ENCODE measurements at places on chromosomes 11 and 22.
A peak's percentile ranks its signal among the peaks of the same experiment; 100 is the strongest.

- no peak for DNase-seq
Observed at GRCh38 chr22:17753401-17753989, 20.8 kb downstream of the BID start.

GRCh38 chr22:36022162-36022561 is 6.5 kb downstream of the RBFOX2 start:
- no peak for DNase-seq

- DNase-seq = no peak
Observed at GRCh38 chr22:37054056-37054395, 2.5 kb downstream of the KCTD17 start.

- DNase-seq = no peak
Observed at GRCh38 chr22:33022231-33022630, 36.0 kb downstream of the SYN3 start.

- no peak for DNase-seq
Observed at GRCh38 chr11:128573638-128574037, 13.7 kb downstream of the ETS1 start.

DNA sequence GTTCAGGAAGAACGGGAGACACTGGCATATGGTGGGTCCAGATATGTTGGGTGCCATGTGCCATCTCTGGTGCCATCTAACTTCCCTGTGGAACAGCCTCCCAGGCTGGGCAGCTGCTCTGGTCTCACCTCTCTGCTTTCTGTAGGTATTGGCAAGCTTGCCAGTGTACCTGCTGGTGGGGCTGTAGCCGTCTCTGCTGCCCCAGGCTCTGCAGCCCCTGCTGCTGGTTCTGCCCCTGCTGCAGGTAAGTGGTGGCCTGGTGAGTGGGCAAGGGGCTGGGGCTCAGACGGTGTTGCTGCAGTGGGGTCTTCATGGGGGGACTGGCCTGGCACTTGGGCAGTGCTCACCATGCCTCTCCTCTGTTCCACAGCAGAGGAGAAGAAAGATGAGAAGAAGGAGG is 2.6 kb downstream of the RPLP2 start:
- no peak for DNase-seq

GRCh38 chr22:50473855-50474671 is 772 bp downstream of the SBF1 start:
- DNase-seq = no peak

DNA sequence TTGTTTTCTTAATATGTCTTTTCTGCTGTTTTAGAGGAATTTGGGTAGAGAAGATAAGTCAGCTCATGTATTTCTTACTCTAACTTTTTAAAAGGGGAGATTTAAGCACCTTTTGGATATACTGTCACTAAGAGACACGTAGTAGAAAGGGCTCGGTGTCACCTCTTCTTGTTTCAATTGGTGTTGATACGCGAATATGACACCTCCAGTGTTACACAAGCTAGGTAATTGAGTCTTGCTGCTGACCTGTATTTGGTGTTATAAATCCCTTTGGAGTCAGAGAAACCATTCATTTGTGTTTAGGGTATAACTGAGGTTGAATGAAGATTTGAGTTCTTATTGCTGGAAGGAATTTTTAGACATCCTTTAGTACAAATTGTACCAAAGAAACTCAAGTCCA is 25.6 kb downstream of the FAR1 start:
- no peak for DNase-seq

DNA sequence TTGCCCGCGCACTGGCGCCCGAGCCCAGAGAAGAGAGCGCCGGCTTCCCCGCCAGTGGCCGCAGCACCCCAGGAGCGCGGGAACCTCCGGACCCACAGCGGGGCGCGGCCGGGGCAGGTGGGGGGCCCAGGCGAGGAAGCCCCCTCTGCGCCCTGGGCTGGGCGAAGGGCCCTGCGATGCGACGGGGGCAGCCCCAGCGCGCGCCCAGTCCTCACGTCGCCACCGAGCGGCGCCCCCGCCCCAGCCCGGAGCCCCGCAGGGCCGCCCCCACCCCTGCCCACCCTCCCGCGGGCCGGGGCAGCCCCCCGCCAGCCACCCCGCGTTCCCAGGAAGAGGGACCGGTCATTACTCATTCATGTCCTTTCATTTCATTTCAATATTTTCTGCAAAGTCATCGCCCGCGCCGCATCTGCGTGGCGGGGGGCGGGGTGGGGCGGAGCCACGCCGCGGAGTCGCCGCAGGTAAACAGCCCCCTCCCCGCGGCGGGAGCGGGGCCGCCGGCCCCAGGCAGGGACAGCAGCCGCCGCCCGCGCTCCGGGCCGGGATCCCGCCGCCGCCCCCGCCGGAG is 673 bp upstream of the PANX2 start:
- peak; percentile 55 for DNase-seq

DNA sequence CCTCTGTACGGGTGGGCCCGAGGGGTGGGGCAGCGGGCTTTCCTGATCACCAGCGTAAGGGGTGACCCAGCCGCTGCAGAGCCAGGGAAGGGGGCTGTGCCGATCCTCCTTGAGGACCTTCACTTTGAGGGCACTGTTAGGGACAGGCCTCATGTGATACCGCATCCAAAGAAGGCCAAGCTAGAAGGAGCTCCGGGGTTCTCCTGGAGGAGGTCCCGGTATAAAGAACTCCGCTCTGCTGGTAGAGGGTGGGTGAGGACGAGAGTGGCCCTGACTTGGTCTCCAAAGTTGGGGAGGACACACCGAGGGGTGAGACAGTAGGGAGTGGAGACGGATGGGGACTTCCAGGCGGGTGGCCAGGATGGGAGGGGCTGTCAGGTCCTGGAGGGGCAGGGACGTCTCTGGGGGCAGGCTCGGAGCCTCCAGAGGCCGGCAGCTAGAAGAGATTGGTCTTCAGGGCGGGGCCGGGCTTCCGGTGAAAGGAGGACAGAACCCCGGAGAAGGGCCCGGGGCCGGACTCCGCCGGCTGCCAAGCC is 4.6 kb downstream of the PHOX2A start:
- no peak for DNase-seq

DNA sequence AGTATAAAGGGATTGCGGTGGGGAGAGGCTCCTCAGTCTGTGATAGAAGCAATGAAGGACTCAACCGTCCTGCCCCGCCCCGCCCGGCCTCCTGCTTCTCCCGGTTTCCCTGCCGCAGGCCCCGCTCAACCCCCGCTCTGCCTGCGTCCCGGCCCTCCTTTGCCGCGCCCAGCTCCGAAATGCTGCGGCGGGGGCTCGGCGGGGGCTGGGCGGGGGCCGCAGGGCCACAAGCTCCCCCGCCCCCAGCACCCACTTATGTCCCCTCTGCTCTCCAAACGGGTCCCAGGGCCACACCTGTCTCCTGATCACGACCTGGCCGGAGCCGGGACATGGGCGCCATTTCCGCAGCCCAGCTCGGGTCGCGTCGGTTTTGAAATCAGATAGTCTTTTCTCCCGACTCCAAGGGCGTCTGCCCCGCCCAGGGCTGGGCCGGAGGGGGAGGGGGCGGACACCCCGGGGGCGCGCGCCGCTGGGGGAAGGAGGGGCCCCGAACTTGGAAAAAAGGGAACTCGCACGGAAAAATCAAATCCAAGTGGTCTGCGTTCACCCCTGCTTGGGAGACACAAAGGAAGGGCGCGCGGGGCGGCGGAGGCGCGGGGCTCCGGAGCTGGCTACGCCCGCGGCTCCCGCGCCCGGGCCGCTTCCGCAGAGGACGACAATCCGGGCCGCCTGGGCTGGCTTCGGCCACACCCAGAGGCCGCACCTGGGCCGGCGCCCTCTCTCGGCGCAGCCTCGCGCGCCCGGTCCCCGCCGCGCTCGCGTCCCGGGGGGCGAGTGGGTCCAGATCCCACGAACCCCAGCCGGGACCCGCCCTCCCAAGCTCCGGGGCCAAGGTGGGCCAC is 70.6 kb upstream of the EP300 start:
- peak; percentile 36 for DNase-seq

- DNase-seq = no peak
Observed at GRCh38 chr22:32665676-32666075, 135.8 kb upstream of the TIMP3 start.

DNA sequence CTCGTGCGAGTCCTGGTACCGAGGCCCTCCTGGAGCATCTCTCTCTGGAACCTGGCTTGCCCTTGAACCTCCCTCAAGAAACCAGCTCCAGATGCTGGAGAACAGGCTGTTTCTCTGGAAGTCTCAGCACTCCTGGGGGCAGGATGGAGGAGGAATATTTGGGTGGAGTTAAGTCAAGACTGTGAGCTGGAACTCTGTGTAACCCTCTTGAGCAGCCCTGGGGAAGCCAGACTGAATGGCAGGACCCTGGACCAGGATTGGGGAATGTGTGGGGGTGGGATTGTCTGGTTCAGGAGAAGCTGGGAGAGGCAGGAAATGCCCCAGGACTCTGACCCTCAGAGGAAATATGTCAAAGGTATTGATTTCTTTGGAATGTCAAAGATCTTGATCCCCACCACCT is 7.7 kb downstream of the CREB3L1 start:
- no peak for DNase-seq
